Esophagus squamous epithelium (tissue), 5 donors: ENCODE measurements at places on chromosomes 5 and 9.

DNA sequence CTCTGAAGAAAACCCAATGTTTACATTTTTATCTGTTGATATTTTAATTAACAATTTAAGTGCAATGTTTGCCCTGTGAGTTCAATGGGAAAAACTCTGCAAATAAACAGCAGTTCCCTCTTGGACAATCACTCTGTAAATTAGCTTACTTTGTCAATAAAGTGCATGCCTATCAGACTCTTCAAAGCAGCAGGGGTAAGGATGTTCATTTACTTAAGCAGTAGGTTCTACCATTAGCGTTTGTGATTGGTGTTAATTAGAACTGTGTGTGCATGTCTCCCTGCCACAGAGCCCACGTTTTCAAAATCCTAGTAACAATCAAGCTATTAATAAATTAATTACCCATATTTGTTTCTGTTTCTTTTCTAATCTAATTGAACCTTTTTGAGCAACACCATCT lies 1921.6 kb upstream of the WWC1 start:
- DNase-seq = no peak

GRCh38 chr9:137188086-137188489 lies 272 bp downstream of the ANAPC2 start:
- no peak for DNase-seq

DNA sequence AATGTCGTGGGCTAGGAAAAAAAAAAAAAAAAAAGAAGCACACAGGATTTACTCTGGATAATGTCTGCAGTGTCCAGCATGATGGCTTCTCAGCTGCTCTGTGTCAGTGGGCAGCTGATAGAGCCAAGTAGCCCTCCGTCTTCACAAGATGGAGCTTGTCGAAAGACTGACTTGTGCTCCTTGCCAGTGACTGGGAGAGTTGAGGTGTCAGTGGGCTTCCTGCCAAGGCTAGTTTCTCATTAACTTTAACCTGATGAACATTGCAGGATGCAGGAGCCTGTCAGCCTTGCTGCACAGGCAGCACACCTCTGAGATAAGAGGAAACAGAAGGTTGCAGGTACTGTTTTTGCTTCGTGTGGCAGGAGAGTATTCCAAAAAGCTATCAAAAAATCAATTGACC lies 171.4 kb upstream of the SGCD start:
- DNase-seq = no peak

GRCh38 chr5:1041225-1042143 lies 32.9 kb downstream of the NKD2 start:
- DNase-seq = no peak

DNA sequence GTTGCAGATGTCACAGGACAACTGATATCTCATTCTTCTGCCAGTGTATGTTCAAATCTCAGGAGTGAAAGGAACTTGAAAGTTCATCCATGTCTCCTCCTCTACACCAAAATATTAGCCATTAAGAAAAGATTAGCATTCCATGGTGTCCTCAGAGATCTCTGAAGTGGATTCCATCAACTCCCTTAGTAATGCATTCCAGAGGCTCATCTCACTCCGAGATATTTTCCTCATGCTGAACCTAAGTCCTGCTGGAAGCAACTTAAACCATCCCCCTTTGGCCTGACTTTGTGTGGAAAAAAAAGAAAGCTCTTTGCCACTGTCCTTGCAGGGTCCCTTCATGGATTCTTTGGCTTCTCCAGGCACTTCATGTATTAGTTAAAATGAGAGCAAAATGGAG lies 155.7 kb upstream of the ZNF462 start:
- no peak for DNase-seq

GRCh38 chr5:180121826-180122413 lies 50.4 kb upstream of the RNF130 start:
- DNase-seq = no peak

DNA sequence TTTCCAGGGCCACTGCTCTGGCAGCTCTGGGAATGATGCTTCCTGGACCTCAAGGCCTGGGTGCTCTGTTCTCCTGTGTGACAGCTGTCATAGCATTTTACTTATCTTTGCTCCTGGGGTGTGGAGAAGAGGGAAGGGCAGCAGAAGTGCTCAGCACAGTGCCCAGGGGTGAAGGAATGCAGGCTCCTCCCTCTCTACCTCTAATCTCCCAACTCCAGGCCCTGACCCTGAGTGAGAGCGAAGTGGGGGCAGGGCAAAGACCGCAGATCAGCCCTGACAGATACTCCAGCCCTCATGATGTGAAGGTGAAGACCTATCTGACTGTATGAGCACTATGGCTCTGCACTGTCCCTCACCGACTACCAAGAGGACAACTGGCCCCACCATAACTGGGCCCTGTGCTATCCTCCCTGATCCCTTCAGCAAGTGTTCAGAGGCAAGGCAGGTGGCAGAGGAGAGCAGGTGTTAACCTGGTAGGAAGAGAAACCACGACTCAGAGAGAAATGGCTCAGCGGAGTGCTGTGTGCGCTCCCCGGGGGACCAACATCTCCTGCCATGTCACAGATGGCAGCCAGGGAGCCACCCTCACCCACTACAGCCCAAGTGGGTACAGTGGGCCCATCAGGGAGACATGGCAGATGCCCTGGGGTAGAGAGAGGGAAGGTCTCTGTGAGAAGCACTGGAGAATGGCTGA lies 16.8 kb downstream of the ACSL6 start:
- DNase-seq = no peak

DNA sequence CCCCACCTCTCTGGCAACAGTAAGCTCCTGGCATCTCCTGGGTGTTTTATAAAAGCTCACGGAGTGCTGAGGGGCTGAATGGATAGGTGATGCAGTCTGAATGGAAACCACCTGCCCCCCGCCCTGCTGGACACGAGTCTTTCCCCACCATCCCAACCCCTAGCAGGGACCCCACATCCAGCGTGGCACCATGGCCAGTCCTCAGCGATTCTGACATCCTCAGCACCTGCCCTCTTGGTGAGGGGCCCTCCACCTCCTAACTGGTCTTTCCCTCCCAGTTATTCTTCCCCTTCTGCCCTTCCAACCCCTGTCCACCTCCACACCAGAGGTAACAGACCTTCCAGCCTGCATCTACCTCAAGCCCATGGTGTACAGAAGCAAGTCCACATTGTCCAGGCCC lies 38.7 kb upstream of the GABBR2 start:
- no peak for DNase-seq

DNA sequence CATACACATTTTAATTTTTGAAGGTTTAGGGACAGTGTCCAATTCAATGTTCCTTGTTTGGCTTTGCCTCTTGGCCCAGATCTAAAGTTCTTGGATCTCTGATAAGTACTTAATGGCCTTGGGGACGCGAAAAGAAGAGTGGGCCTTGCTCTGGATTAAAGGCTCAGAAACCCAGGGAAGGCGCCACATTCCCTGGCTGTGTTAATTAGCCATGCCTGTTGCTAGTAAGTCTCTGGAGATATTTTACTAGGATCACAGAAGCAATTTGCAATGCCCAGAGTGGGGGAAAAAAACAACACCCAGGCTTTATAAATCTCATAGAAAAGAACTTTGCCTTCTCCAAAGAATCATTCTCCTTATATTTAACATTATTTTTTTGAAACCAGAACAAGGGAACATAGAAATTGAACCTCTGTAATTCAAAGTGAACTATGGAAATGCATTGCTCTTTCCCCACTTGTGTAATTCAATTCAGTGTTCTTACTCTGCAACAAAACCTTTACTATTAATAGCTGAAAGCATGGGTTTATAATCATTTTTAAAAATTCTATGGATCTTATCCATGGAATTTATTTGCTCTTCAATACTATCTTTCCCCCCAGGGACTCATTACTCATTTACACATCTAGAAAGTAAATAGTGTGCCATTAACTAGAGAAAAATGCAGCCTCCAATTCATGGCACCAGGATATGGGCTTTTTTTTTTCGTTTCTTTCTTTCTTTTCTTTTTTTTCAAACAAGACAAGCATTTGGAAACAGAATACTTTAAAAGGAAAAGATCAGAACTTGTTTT lies 172.2 kb upstream of the ANKRD55 start:
- no peak for DNase-seq

DNA sequence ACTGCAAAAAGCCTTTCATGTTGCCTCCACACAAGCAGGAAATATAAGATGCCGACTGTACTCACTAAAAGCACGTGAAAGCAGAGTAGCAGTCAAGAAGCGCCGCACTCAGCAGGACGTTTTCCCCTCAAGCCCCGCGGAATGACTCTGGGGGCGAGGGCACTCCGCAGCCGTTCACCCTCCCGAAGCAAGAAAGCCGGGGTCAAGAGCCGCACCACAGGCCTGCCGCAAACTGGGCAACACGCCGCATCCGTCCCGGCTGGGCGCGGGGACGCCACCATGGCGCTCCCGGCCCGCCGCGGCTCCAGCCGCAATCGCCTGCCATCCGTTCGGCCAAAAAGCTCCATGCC lies 364 bp downstream of the RPS6 start:
- DNase-seq = no peak

DNA sequence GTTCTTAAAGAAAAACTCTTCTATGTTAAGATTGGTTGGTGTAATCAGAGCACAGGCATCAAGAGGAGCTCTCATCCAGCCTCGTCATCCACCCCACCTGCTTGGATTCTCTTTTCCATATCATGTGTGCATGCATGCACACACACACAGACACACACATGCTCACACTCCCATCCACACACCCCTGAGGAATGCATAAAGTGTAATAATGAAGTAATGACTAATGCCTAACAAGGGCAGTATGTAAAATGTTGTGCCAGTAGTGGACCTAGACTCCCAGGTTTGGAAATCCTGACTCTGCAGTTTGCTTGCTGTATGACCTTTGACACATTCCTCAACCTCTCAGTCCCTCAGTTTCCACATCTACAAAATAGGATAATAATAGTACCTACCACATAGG lies 280.0 kb upstream of the ANKRD55 start:
- DNase-seq = no peak

GRCh38 chr9:114266969-114267368 lies 55.9 kb upstream of the ORM1 start:
- DNase-seq = no peak

DNA sequence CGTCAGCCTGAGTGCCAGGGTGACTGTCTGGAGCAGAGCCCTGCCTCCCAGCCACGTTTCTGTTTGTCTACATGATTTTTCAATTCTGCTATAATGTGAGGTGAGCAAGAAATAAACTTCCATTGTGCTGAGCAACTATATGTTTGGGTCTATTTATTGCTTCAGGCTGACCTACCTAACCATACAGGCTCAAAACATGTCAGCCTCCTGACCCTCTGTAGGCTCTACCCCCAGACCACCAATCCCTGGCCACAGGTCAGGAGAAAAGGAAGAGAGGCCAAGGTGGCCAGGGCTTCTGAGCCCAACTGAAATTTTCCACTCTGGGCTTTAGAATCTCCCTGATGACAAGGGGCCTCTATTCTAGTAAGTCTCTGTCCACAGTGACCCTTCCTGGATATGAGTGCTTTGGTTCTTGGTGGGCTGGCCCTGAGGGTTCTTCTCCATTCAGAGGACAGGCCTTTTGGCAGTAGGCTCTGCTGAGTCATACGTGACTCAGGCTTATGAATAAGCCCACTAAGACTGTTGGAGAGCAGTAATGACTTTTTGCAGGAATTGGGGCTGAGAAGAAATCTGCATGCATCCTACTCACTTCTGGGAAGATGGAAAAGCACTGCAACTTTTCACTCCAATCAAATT lies 117.2 kb upstream of the TBCA start:
- no peak for DNase-seq

DNA sequence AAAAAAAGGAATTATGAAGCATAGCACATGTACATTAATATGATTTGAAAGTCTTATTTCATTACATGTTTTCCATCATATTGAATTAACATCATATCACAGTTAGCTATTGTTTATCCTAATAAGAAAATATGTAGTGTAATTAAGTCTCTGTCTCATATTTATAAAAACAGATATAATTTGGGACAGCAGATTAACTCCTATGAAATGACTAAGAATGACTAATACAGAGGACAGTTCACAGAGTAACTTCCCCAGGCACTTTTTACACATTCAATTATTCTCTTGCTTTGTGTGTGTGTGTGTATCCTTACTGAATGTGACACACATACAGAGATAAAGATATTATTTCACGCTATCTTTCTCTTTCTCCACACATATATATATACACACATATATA lies 2400.9 kb upstream of the C9orf72 start:
- DNase-seq = no peak

- DNase-seq = no peak
Measured at GRCh38 chr9:126611193-126611591, 2.5 kb upstream of the LMX1B start.
